Activated CD8-positive, alpha-beta memory T cell treated with anti-CD3 and anti-CD28 coated beads for 1 hour (primary cell): ENCODE measurements at places on chromosomes 7 and 10.
A peak's percentile ranks its signal among the peaks of the same experiment; 100 is the strongest.

GRCh38 chr7:137685433-137686164 is 161.2 kb downstream of the DGKI start:
- DNase-seq = no peak

GRCh38 chr10:9451211-9451773 is 1396.8 kb downstream of the GATA3 start:
- no peak for DNase-seq

DNA sequence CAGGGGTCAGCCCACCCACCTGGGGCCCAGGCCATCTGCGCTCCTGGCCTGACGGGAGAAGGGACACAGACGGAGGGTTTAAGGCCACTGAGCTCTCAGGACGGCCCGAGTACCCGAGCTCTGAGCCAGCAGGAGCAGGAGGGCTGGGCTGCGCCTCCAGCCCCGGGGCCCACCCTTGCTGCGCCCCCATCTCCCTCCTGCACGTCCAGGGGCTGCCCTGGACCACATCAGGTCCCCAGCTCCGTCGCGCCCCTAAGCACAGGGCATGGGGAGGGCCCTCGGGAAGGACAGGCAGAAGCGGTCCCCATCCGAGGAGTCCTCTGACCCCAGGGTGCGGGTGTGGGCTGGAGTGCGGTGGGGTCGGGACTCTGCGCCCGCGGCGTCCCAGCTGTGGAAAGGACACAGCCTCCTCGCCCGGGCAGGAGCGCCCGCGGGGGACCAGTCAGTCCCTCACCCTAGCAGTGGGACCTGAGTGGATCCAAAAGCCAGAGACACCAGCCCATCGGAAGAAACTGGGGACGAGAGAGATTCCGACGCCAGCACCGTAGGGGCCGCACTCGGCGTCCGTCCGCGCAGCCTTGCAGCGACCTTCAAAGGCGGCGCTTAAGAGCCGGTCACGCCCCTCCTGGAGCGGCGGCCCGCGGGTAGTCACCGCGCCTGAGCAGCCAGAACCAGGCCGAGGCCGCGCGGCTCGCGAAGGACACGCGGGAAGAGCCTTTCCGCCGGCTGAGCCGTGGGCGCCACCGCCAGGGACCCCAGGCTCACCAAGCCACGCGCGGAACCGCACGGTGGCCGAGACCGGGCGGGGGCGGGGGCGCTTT is 15.9 kb downstream of the CAMK2B start:
- peak; percentile 15 for DNase-seq

- no peak for DNase-seq
Measured at GRCh38 chr7:86786376-86786775, 142.7 kb downstream of the GRM3 start.

DNA sequence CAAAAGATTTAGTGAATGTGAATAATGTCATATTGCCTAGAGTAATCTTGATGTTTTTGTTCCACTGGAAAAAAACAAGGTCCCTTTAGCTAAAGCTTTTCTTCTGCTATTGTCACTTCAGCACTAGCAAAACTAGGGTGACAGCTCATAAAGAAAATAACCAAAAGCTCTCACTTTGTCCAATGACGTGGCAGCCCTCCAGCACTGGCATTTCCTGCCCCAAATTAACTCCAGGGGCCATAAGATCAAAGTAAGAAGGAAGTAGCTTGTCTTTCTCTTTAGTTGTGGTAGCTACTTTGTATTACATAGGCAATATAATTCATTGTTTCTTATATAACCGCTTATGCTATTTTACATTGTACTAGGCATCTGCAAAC is 47.3 kb downstream of the LRRN3 start:
- DNase-seq = peak; percentile 13

DNA sequence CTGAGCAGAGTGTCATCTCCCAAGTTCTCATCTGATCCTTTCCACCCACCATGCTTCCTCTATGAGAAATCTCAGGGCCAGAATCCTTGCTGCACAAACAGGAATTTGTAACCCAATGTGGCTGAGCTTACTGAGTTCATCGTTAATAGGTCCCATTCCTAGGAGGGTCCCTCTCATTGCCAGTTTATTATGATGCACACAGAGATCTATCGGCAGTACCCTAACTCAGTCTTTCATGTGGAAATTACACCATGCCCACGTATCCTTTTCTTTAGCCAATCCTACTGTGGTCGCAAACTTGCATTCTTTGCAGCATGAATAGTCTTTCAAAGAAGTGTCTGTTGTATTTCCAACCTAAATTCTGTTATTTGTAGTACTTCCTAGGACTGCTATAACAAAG is 12.1 kb downstream of the TMEM236 start:
- no peak for DNase-seq
